ENCODE measurements at places on chromosomes 12 and 14.

DNA sequence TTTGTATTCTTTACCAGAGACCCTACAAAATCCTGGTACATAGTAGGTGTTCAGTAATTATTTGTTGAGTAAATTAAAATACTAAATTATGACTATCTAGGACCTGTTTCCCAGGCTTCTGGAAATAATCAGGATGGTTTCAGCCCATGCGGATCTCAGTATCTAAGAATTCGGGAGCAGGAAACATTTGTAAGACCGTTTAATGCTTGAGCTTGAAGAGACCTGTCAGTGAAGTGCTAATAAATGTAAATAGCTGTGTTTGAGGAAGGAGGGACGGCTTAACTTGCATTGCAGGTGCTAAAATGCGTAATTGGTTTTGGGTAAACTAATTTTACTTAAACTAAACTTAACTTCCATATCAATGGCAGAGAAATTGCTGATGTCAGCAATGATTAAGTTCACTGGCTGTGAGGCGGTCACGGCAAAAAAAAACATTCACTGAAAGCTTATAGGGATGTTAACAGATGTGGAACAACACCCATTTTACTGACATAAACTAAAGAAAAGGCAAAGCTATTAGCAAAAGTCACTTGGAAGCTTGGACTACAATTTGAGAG is 28.6 kb upstream of the AEBP2 start:
- no peak for DNase-seq

GRCh38 chr12:103247531-103247930 is 248.2 kb downstream of the C12orf42 start:
- no peak for DNase-seq

DNA sequence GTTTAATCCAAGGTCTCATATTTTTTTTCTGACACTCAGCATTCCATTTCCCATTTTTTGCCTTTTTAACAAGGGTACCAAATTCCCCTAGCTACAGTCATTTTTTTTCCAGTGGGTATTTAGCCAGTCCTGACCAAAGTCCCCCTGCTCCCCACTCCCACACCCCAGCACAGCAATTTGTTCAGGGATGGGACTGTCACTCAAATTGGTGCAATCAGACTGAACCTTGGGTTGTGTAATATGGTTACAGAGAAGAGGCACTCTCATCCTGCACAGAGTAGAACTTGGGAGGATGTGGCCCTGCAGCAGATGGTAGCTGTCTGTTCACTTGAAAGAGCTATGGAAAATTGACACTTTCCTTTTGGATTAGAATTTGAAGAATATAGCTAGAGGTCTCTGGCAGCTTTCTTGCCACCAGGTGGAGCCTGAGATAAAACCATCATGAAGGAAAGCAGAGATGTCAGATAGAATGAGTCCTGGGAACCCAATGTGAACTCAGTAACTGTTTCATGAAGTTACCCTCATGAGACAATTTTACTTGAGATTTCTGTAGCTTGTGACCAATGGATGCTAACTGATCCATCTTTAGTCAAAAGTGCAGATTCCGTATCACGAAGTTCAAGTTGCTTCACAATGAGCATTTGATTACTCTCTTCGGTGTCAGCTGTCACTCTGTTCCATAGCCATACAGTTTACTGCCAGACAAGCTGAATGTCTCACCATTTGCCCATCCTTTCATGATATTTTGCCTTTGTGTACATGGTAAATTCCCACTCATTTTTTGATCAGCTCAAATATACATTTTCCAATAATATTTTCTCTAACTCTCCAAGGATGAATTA is 394.0 kb upstream of the SYT1 start:
- no peak for DNase-seq

GRCh38 chr14:45246691-45247090 is 6.3 kb downstream of the MIS18BP1 start:
- DNase-seq, result no peak

- no peak for DNase-seq
Measured at GRCh38 chr14:102185360-102185759, 45.7 kb downstream of the WDR20 start.

- DNase-seq, result no peak
Measured at GRCh38 chr12:97899956-97900355, 437.4 kb downstream of the RMST start.

DNA sequence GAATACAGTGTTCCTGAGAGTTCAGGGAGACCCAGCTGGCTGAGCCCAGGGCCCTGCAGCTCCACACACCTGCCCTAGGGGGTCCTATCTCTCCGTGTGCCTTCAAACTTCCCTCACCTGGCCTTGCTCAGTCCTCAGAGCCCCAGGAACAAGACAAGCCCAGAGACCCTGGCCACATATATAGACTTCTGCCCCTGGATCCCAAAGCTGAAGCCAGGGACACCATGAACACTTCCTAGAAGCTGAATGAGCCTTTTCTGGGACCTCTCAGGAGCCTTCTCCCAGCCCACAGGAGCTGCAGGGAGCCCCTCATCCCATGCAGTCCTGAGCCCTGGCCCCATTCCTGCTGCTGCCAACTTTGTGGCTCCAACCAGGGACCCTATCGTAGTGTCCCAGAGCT is 190.5 kb downstream of the DICER1 start:
- DNase-seq, result no peak

GRCh38 chr14:35261774-35262173 is 30.4 kb upstream of the PSMA6 start:
- no peak for DNase-seq

Data from progenitor cell of endocrine pancreas (in vitro differentiated cells).